ENCODE measurements at places on chromosomes 11 and 22.
A peak's percentile ranks its signal among the peaks of the same experiment; 100 is the strongest.

DNA sequence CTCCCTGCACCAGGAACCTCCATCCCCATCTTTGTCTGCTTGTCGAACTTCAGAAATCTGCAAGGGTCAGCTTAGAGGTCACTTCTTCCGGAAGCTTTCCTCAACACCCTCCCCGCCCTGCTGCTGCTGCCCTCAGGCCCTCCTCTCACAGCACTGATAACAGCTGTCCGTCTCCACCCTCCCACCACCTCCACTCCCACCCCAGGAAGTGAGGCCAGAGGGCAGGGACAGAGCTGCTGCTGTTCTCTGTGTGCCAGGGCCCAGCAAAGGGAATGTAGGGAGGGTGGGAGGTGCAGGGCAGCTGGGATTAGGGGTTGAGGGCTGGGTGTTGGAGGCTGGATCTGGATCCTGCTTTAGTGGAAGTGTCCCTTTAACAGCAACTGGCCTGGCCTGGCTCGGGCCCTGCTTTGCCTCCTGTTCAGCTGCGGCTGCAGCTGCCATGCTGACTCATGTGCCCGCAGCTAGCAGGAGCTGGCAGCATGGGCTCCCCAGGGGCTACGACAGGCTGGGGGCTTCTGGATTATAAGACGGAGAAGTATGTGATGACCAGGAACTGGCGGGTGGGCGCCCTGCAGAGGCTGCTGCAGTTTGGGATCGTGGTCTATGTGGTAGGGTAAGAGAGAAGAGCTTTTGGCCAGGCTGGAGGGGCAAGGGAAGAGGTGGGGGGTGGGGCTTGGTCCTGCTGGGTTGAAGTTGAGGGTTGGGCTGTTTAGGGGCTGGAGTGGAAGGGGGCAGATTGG, at the start of gene P2RX6:
Gene P2RX6, plus strand, starts transcription at position 440 of the 740 bp plus-strand sequence. Its CDS starts 10 bp downstream, at position 450.
- peak; percentile 71 for DNase-seq

DNA sequence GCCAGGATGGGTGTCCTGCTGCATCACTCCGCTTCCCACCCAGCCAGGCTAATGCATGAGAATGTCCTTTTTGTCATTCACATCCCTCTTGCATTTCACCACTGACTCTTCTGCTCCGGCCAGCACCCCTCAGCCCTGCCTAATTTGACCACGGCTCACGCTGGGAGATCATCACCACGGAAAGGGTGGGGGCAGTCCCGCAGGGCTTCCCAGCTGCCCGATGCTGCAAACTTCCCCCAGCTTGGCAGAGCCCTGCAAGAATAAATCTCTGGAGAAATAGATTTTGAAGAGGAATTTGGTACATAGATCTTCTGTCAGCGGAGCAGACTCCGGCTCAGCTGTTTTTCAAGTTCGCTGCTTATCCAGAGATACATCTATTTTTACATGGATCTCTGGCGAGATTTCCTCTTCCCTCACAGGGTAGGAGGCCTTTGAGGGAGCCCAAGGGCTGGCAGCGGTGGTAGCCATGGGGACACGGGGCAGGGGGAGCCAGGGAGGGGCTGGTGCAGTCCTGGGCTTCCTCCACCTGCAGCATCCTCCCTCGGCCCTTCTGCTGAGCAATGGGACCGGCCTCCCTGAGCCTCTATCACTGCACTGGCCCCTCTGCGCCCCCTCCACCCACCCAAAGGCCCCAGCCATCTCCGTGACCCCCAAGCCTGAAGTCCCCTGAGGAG, 62.6 kb downstream of the BUD13 start:
- DNase-seq: no peak

DNA sequence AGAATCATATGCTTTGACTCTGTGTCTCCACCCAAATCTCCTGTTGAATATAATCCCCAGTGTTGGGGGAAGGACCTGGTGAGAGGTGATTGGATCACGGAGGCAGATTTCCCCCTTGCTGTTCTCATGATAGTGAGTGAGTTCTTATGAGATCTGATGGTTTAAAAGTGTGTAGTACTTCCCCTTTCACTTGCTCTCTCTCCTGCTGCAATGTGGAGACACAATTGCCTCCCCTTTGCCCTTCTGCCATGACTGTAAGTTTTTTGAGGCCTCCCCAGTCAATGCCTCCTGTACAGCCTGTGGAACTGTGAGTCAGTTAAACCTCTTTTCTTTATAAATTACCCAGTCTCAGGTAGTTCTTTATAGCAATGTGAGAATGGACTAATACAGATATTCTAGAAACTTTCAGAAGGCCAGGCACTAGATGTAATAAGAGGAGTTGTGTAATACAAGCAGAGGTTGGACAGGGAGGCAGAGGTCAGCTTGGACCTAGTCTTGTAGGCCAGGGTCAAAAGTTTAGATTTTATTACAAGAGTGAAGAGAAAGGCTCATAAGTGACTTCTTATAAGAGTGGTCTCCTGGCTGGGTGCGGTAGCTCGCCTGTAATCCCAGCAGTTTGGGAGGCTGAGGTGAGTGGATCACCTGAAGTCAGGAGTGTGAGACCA, 9.3 kb upstream of the SERPING1 start:
- DNase-seq: no peak

GRCh38 chr11:107808521-107808920, 50.1 kb downstream of the SLC35F2 start:
- DNase-seq: no peak

- peak; percentile 77 for DNase-seq
Measured at GRCh38 chr11:117426297-117426685, 98.6 kb downstream of the CEP164 start.

DNA sequence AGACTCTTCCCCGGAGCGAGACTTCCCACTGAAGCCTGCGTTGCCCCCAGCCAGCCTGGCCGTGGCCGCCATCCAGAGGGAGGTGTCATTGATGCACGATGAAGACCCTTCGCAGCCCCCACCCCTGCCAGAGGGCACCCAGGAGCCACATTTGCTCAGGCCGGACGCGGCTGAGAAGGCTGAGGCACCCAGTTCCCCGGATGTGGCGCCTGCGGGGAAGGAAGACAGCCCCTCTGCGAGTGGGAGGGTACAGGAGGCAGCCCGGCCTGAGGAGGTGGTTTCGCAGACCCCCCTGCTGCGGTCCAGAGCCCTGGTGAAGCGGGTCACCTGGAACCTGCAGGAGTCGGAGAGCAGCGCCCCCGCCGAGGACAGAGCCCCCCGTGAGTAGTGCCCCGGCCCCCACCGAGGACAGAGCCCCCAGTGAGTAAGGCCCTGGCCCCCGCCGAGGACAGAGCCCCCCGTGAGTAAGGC, 6.4 kb downstream of the IRF7 start:
- no peak for DNase-seq

- DNase-seq: no peak
Measured at GRCh38 chr11:26442131-26442530, 110.2 kb downstream of the ANO3 start.

- DNase-seq: no peak
Measured at GRCh38 chr11:121443688-121444275, 8.3 kb upstream of the SORL1 start.

DNA sequence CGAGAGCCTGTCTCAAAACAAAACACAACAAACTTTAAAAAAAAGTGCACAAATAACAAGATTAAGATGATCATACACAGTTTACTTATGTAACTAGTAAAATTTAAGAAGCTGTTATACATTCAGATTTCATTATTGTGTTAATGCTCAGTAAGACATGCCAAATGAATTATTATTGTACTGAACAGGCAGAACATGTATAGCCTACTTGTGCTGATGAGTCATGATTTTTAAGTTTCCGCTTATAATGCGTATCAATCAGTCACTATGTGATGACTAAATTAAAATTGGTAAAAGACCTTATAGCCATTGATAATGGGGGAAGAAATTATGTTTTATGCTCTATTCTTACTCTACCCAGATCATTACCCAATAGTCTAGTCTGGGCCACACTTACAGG, 20.5 kb upstream of the EXPH5 start:
- no peak for DNase-seq

GRCh38 chr11:26285608-26286007, 46.3 kb upstream of the ANO3 start:
- no peak for DNase-seq

Measured in liver (tissue), 10 donors.